ENCODE measurements at places on chromosomes 1 and 21.

DNA sequence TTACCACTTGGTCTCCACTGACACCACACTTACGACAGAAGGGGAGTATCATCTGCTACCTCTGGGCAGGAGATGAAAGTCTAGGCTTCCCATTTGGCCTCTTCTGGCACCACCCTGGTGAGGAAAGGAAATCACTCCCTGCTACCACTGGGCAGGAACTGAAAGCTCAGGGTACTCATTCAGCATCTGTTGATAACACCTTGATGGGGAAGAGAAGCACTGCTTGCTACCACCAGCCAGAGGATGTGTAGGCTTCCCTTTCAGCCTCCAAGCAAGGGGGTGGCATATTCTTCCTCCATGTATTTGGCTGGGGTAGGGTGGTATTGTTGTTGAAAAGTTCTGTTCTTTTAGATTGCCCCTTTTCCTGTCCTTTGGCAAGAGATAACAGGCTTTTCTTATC, 115.0 kb downstream of the ACBD6 start:
- no peak for DNase-seq

DNA sequence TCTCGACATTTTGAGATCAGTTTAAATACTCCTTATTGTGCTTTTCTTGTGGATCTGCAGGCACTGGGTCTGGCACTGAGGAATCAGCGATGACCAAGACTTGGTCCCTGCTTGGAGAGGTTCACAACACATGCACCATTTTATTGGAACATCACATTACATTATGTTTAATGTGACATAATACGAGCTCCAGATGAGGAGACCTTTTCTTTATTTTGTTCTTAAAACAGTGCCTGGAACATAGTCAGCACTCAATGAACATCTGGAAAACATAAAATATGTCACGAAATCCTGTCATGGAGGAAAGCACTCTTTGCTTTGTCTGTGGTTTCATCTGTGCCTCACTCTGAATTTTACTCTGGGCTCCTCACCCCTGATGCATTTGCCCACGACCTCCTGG, 110.7 kb downstream of the ST6GALNAC3 start:
- no peak for DNase-seq

DNA sequence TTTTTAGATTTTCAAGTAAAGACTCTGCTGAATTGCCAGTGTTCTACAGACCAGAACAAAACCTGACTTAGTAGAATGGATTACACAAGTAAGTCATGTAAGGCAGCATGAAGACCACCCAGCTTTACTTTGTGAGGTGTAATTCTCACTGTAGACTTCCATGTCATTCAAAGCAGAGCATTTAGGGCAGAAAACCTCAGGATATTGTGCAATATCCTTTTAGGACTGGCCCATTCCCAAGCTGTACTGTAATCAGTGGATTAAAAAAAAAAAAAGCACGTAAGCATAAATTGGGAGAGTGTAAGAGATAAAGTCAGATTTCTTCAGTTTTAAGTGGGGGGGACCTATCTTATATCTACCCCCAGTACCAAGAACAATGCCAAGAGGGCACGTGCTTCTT, 380.5 kb upstream of the PRMT6 start:
- no peak for DNase-seq

- no peak for DNase-seq
These were observed 48.3 kb upstream of the SLC22A15 start for GRCh38 chr1:115927971-115928370.

GRCh38 chr1:119713039-119713748, 1.5 kb downstream of the PHGDH start:
- peak; percentile 90 for DNase-seq

DNA sequence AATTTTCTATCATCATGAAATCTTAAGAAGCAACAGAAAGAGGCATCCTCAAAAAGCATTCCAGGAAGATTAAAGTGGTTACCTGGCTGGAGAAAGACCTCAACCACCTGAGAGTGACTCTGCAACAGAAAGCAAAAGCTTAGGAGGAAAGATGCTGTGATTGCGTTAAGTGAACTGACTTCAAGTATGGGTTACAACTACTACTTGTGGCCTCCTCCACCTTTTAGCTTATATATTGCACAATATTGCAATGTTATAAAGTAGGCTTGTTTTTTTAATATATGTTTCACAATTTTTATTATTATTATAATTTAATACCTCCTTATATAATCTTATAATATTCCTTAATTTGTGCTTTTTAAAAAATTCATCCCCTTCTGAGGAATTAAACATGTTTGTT, 1407.5 kb downstream of the KCNT2 start:
- DNase-seq = no peak

- no peak for DNase-seq
These were observed 135.9 kb downstream of the SLC30A10 start for GRCh38 chr1:219792337-219793021.

DNA sequence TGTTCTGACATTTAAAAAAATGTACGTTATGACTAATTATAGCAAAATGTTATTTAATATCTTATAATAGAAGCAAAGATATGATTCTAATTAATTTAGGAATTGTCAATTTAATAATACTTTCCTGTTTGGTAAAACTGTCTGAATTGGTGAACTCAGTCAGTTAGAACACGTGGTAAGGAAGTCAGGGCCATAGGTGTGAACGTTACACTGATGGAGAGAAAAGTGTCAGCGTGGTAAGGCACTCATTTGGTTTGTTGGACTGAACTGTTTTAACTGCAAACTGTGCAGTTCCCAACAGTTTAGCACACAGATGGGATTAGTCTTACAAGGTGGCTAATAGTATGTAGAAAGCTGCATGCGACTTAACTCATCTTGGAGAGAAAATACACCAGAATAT, 102.9 kb downstream of the EPB41 start:
- DNase-seq = no peak

DNA sequence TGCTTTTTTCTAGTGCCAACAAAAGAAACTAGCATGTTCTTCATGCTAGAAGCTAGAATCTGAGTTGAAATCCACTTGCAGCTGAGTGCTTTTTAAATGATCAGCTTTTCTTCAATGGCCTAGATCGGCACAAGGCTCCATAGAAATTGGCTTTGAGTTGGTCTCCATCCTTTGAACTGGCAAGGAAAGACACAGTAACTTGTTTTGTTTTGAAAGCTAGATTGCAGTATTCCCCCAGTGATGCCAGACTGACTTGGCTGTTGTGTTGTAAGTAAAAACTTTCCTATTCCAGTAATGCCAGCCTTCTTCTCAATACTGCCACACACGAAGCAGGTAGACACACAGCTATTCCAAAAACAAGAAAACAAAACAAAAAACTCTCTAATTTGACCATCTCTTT, 139.1 kb downstream of the FMN2 start:
- DNase-seq = no peak

- DNase-seq = no peak
These were observed 1106.8 kb downstream of the AMY1C start for GRCh38 chr1:104856518-104856917.

DNA sequence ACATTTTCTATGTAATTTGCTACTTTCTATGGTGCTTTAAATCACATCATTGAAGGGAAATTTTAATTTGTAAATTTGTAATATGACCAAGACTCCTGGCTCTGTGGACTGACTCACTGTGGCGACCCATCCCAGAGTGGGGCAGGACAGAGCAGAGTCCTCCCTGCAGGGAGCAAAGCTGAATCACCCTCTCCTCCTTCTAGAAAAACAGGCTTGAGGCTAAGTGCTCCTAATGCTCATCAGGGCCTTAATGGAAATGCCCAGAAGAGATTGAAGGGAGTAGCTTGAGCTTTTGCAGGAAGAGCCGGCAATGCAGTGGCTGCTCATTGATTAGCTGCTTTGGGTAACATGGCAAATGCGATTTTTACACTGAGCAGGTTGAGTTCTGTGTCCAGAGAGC, 16.8 kb downstream of the S100A10 start:
- DNase-seq = peak; percentile 30

- no peak for DNase-seq
These were observed 60.1 kb upstream of the ASB17 start for GRCh38 chr1:75992312-75992711.

DNA sequence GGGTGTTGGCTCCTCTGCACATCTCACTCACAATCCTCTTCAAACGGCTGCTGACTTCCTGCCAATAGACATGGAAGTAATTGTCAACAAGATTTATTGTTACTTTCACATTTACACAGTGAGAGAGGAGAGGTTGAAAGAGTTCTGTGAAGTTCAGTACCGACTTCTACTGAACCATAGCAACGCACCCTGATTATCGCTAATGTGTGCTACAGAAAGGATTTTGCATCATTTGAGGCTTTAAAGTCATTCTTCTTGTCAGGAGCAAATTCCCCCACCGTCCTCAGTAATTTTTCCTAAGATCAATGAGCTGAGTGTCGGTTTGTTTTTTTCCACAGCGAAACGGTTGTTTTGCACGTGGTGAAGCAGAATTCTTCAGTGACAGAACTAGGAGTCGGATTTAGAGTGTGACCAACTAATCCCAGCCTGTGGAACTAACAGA, 361.0 kb downstream of the ADGRL2 start:
- no peak for DNase-seq

- peak; percentile 57 for DNase-seq
These were observed 6.5 kb upstream of the ATP1A2 start for GRCh38 chr1:160108888-160109662.

- DNase-seq = no peak
These were observed 53.6 kb downstream of the APCS start for GRCh38 chr1:159641221-159641620.

DNA sequence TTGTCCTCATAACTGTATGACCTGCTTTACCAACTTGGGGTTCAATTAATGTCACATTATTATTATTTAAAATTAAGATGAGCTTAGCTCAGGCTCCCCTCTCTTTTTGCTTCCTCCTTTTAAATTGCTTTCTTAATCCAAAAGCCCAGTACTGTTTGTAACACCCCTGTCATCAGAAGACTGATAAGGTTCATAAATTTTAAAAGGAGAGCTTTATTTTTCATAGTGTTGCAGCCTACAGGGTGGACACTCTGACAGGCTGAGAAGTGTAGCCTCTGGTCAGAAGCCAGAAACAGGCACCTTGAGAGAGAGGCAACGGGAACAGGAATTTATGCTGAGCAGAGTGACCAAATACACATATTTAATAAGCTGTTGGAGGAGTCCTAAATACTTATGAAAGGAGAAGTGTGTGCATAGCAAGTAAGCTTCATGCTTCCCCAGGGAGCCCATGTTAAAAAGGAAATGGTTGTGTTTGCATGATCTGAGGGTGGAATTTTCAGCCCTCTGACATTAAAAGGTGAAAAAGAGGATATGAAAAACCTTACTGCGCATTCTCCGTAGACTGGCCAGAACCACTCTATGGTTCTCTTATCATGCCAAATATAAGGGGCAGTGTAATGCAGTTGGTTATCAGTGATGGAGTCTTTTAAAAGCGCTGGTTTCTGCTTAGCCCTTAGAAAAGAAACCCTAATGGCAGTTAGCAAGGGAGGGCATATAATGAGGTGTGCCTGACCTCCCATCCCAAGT, 30.5 kb upstream of the FGGY start:
- no peak for DNase-seq

DNA sequence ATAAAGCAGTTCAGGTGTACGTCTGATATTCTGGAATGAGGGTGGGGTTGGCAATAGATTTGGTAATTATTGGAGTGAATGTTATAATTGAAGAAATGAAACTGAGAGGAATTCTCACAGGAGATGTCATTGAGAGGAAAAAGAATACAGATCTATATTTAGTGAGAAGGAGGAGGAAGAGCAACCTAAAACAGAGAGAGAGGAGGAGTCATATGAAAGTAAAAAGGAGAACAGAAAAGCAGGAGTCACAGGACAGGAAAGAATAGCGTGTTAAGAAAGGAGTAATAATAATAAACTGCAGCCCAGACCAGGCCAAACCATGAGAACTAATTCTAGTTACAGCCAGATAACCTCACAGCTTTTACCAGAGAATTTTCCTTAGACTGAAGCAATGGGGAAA, 62.7 kb upstream of the MROH9 start:
- no peak for DNase-seq

DNA sequence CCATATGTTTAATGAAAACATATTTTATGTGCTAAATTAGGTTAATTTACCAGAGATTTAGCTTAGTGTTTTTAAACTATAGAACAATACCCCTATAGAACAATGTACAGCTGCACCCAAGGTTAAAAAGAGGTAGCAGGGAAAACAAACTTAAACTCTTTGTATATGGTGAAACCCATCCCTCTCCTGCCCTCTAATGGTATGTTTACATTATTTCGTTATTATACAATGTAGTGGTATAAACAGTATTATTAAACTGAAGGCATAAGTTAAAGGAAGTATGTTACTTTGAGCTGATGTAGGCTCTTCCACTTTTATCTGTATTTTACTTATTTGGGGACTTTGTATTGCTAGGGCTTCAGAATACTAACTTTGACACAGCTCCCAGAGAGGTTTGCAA, 16.7 kb upstream of the ZYG11A start:
- DNase-seq = peak; percentile 35

GRCh38 chr1:13699510-13699909, 478 bp upstream of the PRDM2 start:
- no peak for DNase-seq

DNA sequence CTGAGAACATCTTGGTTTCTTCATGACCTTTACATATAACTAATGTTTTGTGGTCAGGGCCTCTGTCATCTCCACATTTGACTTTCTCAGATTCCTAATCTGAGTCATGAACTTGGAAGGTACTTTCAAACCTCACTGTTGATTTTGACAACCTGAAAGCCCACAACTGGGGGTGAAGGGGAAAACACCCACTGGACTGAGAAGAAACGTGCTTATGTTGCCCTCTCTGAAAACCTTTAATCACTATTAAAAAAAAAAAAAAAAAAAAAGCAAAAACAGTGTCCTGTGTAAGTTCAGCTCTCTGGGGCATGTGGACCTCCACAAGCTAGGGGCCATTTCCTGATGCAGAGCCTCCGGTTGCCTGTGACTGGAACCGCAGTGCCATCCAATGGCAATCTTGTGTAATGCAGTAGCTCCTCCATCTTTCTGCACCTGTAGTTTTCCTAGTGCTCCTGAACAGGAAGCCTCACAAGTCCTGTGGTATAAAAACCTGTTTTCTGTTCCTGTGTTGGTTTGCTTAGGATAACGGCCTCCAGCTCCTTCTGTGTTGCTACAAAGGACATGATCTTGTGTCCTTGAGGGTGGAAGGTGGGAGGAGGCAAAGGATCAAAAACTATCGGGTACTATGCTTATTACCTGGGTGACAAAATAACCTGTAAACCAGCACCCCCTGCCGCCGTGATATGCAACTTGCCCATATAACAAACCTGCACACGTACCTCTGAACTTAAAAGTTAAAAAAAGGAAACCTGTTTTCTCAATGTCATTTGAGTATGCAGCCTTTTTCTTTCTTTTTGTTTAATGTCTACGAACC, 124.5 kb downstream of the ZNF648 start:
- peak; percentile 90 for DNase-seq

Measured in NCI-H82 (cell line).